Stimulated activated CD8-positive, alpha-beta memory T cell treated with anti-CD3 and anti-CD28 coated beads, Interleukin-12 subunit alpha, Interleukin-12 subunit beta, amount 100 ng/mL, for 4 hours (primary cell): ENCODE measurements at places on chromosomes 13 and 19.

DNA sequence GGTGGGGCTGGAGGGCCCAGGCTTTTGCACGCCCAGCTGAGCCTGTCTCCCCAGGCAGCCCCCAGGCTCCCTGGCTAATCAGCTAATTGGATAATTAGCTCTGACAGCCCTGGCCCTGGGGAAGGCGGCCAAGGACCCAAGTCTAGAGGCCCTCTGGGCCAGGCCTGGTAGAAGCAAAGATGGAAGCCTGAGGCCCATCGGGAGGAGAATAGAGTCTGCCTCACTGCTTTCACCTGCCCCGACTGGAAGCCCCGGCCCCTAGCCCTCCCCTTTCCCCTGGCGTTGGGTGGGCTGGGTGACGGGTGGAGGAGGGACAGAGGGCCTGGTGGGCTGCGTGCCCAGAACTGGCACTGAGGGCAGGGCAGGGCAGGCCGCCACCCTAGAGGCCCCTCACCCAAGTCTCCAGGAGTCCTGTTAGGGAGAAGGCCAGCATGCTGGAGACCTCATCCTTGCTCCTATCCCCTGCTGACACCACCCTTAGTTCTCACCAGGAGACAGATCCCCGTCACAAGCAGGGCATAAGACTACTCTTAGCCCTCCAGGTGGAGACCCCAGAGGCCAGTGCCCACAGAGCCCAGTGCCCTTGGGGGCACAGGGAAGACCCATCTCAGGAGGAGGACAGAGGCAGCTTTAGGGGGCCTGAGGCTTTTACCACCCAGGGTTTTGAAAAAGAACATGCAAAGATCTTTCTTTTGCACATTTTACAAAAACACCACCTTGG lies 12.0 kb downstream of the LYL1 start:
- no peak for DNase-seq

- no peak for DNase-seq
These were observed 17.8 kb downstream of the POP4 start for GRCh38 chr19:29623726-29624488.

DNA sequence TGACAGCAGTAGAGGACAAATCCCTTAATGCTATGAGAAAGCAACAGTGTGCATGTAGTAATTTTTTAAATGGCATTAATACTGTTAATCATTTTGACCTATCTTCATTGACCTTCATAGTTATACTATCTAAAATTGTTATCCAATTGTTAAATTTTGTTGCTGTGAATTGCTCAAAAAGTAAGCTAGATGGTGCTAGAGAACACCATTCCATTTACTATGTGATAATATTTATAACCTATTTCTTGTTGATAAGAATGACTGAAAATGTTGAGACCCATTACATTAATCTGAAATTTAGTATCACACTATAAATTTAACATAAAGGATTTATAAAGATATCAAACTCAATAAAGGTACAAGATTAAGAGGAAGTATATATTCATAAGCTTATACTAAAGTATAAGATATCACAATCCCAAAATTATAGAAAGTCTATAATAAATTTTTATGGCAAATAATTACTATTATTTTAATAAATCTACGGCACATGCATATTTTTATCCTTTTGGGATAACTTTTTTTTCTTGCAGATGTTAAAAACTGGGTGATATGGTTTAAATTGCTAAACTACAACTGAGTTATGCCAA lies 1573.3 kb downstream of the PCDH9 start:
- no peak for DNase-seq

DNA sequence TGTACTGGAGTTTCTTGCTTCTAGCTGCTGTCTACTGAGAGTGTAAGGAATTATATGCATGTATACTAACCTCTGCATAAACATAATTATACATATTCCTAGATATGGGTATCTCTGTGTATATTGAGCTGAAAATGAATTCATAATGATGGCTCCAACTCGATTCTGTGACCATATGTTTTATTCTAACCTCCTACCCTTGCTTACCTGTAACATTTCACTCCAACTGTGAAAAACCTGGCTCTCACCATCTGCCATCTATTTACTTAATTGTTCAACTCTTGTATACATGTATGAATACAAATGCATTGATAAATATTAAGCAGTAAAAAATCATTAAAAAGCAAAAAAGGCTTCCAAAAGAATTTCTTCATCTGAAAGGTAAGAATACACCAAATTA lies 1729.5 kb upstream of the SPRY2 start:
- no peak for DNase-seq
